Right lobe of liver (tissue), 6 donors: ENCODE measurements at places on chromosomes 12 and 14.
A peak's percentile ranks its signal among the peaks of the same experiment; 100 is the strongest.

DNA sequence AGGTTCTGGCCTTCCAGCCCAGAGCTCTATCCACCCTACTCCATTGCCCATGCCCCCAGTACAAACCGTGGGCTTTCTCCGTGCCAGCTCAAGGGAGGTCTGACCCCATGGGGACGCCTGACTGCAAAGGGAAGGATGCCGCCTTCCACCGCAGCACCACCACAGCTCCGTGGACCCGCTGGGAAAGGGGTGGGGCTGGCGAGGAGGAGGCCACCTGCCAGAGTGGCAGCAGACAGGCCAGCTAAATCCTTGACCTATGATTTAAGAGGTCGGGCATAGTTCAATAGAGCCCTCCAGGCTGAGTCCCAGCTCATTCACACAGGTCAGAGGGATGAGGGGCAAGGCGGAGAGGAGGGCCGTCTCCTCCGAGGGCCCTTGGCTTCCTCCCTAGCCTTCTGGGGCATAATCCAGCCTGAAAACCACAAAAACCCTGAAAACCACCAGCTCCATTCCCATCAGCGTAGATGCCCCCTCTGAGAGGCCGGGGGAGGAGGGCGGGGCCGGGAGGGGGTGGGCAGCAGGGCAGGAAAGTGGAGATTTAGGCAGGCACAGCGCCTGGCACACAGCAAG lies 14.9 kb upstream of the FIGNL2 start:
- peak; percentile 54 for DNase-seq

DNA sequence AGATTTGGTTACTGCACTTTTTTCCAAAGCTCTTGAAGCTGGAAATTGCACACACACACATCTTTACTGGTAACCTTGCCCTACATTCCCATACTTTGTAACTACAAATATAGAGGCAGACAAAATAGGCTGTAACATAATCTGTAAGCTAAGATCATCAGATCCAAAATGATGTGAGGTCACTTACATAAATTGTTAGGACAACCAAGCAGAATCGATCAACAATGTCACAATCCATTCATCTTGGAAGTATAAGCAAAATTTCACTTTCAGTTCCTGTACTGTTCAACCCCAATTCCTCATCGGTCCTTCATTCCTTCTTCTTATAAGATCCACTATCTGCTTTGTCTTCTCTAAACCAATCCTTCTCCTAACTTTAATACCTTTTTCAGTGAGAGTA lies 72.6 kb downstream of the EPS8 start:
- DNase-seq: no peak

DNA sequence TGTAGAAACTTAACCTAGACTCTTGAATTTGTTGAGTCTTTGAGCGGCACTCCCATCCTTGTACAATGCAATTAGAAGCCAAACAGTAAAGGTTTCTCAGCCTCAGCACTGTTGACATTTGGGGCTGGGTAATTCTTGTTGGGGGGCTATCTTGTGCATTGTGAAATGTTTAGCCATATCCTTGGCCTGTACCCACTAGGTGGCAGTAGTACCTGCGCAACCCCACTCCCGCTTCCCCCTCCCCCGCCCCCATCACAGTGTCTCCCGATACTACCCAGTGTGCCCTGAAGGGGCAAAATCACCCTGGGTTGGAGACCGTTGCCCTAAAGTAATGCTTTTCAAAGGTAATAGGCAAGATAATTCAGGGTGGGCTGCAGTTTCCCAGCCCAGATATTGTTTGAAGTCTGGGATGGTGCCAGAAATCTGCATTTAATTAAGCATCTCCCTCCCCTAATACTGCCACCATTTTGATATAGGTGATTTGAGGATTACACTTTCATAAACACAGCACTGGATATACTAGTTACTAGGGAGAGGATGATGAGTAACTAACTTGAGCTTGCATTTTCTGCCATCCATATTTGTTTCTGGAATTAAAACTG lies 1.8 kb downstream of the COX6A1 start:
- DNase-seq: peak; percentile 48

DNA sequence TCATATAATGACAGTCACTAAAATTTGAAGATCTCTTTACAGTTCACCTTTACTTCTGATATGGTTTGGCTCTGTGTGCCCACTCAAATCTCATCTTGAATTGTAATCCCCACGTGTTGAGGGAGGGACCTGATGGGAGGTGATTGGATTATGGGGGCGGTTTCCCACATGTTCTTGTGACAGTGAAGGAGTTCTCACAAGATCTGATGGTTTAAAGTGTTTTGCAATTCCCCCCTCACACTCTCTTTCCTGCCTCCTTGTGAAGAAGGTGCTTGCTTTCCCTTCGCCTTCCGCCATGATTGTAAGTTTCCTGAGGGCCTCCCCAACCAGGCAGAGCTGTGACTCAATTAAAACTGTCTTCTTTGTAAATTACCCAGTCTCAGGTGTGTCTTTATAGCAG lies 27.3 kb upstream of the CD9 start:
- DNase-seq: no peak

GRCh38 chr12:49644620-49644994 lies 21.2 kb downstream of the PRPF40B start:
- peak; percentile 81 for DNase-seq
